ENCODE measurements at places on chromosomes 11 and 22. TPM values are rescaled to one million over a fixed set of nuclear protein-coding genes. Genes with fewer than 3 reads are reported as not detected.

Gene TEX12
- polyA plus RNA-seq, result 0.40 TPM

GRCh38 chr11:19953909-19954308 lies 206.4 kb downstream of the DBX1 start:
- peak; percentile 37 for DNase-seq
- peak overlapping the region; percentile 3 for H3K27ac ChIP-seq
- H3K4me1 ChIP-seq, result peaks cover 11% of the 10 kb centered on the region
- H3K4me3 ChIP-seq, result no peak overlapping the region

GRCh38 chr22:32512267-32512982 lies 37.8 kb downstream of the FBXO7 start:
- H3K4me1 ChIP-seq, result no peaks in the 10 kb centered on the region
- no peaks in the 10 kb centered on the region for H3K36me3 ChIP-seq
- H3K27me3 ChIP-seq, result no peaks in the 10 kb centered on the region
- H3K4me3 ChIP-seq, result no peak overlapping the region
- no peak for DNase-seq

GRCh38 chr11:43975629-43976028 lies 33.2 kb downstream of the C11orf96 start:
- no peaks in the 10 kb centered on the region for H3K36me3 ChIP-seq
- H3K27ac ChIP-seq, result no peak overlapping the region
- H3K4me3 ChIP-seq, result no peak overlapping the region
- H3K4me1 ChIP-seq, result no peaks in the 10 kb centered on the region
- H3K27me3 ChIP-seq, result no peaks in the 10 kb centered on the region
- DNase-seq, result no peak

Gene WNT11
- 64.0 TPM for polyA plus RNA-seq

GRCh38 chr11:121715405-121715804 lies 262.6 kb upstream of the SORL1-AS1 start:
- no peak for DNase-seq
- no peaks in the 10 kb centered on the region for H3K4me1 ChIP-seq
- H3K27me3 ChIP-seq, result no peaks in the 10 kb centered on the region
- H3K36me3 ChIP-seq, result no peaks in the 10 kb centered on the region

GRCh38 chr11:96167203-96167758 lies 175.7 kb downstream of the MAML2 start:
- H3K4me3 ChIP-seq, result no peak overlapping the region
- H3K36me3 ChIP-seq, result no peaks in the 10 kb centered on the region
- no peaks in the 10 kb centered on the region for H3K27me3 ChIP-seq
- no peak overlapping the region for H3K27ac ChIP-seq
- no peak for DNase-seq
- H3K4me1 ChIP-seq, result peaks cover 52% of the 10 kb centered on the region

- peak; percentile 85 for DNase-seq
- peak within 1 kb of the TSS; percentile 84 for H3K4me3 ChIP-seq
- H3K36me3 ChIP-seq, result no peaks in the 10 kb centered on the region
- no peaks in the 10 kb centered on the region for H3K27me3 ChIP-seq
- H3K4me1 ChIP-seq, result peaks cover 8% of the 10 kb centered on the region
Observed at GRCh38 chr22:20981787-20982562, at the start of gene LZTR1. TSS of gene LZTR1 (plus strand) at chr22:20982297. CDS start at chr22:20982372, 75 bp downstream.

DNA sequence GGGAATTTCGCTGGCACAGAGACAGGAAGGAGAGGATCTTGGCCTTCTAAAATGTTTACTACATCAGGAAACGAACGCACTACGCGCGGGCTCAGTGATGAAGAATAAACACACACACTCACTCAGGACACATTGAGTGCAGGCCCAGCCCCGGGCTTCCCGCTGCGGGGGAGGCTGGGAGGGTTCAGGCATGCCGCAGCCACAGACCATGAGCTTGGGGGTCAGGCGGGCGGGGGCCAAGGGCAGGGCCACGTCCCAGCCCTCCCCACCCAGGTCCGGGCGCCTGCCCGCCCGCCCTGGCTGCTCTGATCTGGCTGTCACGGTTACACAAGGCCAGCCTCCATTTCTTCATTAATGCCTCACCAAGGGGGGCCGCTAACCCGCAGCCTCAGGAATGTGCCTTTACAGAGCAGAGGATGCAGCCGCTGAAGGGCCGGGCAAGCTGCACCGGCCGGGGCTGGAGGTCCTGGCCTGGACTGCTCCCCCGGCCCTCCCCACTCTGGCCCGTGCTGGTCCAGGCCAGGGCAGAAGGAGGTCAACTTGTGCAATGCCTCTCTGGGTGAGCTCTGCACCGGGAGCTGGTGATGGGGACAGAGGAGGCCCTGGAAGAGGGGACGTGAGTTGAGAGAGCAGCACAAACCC lies 41.7 kb downstream of the IGF2 start:
- peaks cover 15% of the 10 kb centered on the region for H3K27me3 ChIP-seq
- peak; percentile 49 for DNase-seq
- H3K4me1 ChIP-seq, result peaks cover 11% of the 10 kb centered on the region
- H3K4me3 ChIP-seq, result no peak overlapping the region

- no peak for DNase-seq
- H3K27ac ChIP-seq, result no peak overlapping the region
- H3K4me3 ChIP-seq, result no peak overlapping the region
- no peaks in the 10 kb centered on the region for H3K27me3 ChIP-seq
Observed at GRCh38 chr22:19638282-19639015, 75.9 kb upstream of the SEPTIN5 start.

GRCh38 chr22:36022162-36022561 lies 6.5 kb downstream of the RBFOX2 start:
- peak overlapping the region; percentile 29 for H3K27ac ChIP-seq
- H3K4me3 ChIP-seq, result no peak overlapping the region
- H3K4me1 ChIP-seq, result peaks cover 21% of the 10 kb centered on the region
- H3K36me3 ChIP-seq, result no peaks in the 10 kb centered on the region
- no peak for DNase-seq

Gene CBY1
- polyA plus RNA-seq, result 56.6 TPM

GRCh38 chr11:131649856-131650255 lies 279.4 kb downstream of the NTM start:
- no peaks in the 10 kb centered on the region for H3K36me3 ChIP-seq
- H3K4me3 ChIP-seq, result no peak overlapping the region
- DNase-seq, result no peak
- H3K27me3 ChIP-seq, result no peaks in the 10 kb centered on the region
- H3K27ac ChIP-seq, result no peak overlapping the region

DNA sequence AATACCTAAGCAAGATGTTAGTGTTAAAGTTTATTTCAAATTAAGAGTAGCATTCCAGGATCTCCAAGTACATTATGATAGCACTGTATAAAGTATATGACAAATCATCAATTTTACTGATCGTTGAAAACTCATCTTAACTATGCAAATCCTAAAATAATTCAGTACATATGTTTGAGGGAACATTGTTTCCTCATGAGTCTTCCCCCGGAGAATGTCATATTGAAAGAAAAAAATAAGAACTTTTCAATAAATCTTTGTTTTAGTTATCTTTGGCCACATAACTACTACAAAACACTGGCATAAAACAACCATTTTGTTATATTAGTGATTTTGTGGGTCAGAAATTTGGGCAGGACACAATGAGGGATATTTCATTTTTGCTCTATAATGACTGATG lies 135.4 kb downstream of the METTL15 start:
- H3K4me1 ChIP-seq, result no peaks in the 10 kb centered on the region
- no peak overlapping the region for H3K27ac ChIP-seq
- no peaks in the 10 kb centered on the region for H3K27me3 ChIP-seq
- H3K4me3 ChIP-seq, result no peak overlapping the region
- H3K36me3 ChIP-seq, result no peaks in the 10 kb centered on the region

Gene APOBEC3F
- polyA plus RNA-seq, result 11.2 TPM

DNA sequence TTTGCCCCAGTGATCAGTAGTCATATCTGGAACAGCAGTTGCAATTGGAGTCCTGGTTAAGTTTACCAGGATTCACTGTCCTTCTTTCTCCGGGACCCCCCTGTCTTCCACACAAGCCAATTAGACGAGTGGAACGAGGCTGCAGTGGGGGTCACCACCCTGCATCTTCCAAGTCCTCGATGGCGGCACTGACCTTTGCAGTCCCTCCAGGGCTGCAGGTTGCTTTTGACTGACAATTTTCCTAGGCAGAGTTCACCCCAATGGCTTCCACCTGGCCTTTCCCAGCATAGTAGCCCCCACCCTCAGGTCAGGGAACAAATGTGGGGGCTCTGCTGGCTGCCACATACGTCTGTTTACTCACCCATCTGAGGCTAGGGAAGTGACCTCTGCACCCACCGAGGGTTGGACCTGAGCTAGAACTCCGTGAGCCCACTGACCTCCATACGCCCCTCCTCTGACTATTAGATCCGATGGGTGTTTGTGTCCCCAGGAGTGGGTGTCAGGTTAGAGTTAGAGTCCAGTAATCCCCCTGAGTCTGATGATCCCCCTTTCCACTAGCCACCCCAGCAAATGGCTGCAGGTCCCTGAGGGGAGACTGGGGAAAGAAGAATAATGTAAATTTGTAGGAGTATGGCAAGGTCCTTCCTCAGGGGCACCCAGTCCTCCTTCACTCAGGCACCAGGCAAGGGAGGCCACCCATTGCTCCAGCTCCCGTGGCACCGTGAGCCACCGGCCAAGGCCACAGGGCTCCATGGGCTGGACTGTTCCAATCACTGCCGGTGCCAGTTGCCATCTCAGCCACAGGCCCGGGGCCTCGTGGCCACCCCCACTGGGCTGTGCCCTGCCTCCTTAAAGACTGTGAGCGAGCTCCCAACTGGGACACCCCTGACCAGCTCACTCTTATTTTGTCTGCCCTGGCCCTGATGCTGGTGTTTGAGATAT lies 5.5 kb downstream of the C11orf21 start:
- H3K36me3 ChIP-seq, result no peaks in the 10 kb centered on the region
- no peaks in the 10 kb centered on the region for H3K27me3 ChIP-seq
- H3K27ac ChIP-seq, result no peak overlapping the region
- no peak for DNase-seq
- H3K4me3 ChIP-seq, result no peak overlapping the region

- no peaks in the 10 kb centered on the region for H3K36me3 ChIP-seq
- H3K27ac ChIP-seq, result peak overlapping the region; percentile 76
- H3K4me1 ChIP-seq, result peaks cover 33% of the 10 kb centered on the region
Observed at GRCh38 chr11:105181521-105181920, 42.0 kb upstream of the CARD18 start.

DNA sequence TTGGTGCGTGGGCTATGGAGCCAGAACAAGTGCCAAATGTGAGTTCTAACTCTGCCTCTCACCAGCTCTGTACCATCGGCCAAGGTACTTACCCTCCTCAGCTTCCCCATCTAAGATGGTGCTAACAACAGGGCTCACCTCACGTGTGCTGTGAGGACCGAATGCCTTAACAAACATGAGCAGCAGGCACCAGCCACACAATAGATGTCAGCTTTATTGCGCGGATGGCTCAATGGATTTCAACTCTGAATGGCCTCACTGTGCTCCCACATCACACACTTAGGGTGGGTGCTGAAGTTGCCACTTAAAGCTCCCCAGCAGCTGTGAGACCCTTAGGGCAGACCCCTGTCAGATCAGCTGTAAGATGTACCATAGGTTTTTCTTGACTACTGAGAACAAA lies 24.1 kb downstream of the RELT start:
- H3K27me3 ChIP-seq, result no peaks in the 10 kb centered on the region
- peaks cover 26% of the 10 kb centered on the region for H3K4me1 ChIP-seq
- no peak for DNase-seq
- H3K4me3 ChIP-seq, result no peak overlapping the region

GRCh38 chr11:36586543-36586942 lies 7.8 kb upstream of the IFTAP start:
- peaks cover 10% of the 10 kb centered on the region for H3K27me3 ChIP-seq
- no peak for DNase-seq
- no peak overlapping the region for H3K4me3 ChIP-seq

DNA sequence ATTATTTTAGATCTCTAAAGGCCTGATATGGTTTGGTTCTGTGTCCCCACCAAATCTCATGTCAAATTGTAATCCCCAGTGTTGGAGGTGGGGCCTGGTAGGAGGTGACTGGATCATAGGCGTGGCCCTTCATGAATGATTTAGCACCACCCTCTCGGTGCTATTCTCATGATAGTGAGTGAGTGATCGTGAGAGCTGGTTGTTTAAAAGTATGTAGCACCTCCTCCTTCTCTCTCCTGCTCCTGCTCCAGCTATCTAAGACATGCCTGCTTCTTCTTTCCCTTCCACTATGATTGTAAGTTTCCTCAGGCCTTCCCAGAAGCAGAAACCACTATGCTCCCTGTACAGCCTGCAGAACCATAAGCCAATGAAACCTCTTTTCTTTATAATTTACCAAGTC lies 114.1 kb downstream of the SERGEF start:
- no peak overlapping the region for H3K27ac ChIP-seq
- no peaks in the 10 kb centered on the region for H3K4me1 ChIP-seq
- no peaks in the 10 kb centered on the region for H3K36me3 ChIP-seq
- no peaks in the 10 kb centered on the region for H3K27me3 ChIP-seq

- no peaks in the 10 kb centered on the region for H3K4me1 ChIP-seq
- H3K4me3 ChIP-seq, result no peak overlapping the region
- H3K27me3 ChIP-seq, result no peaks in the 10 kb centered on the region
Observed at GRCh38 chr11:80331694-80332093, 890.9 kb upstream of the TENM4 start.

GRCh38 chr11:2583605-2583958 lies 116.2 kb downstream of the KCNQ1OT1 start:
- no peak for DNase-seq
- H3K4me3 ChIP-seq, result no peak overlapping the region

DNA sequence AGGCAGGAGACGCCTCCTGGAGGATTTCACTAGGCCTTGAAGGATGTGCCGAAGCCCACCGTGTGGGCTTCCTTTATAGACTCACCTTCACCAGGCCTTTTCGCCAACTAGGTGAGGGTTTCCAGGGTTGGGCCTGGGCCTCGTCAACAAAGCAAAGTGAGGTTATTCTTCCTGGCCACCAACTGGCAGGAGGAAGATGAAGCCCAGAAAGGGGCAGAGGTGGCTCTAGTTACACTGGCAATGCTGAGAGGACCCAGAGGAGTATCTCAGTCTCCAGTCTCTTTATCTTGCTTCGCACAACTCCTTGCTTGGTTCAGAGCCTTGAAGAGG lies 404 bp upstream of the RELT start:
- H3K27ac ChIP-seq, result peak overlapping the region; percentile 95
- H3K36me3 ChIP-seq, result no peaks in the 10 kb centered on the region
- H3K4me3 ChIP-seq, result peak overlapping the region; percentile 72
- no peak for DNase-seq

- H3K36me3 ChIP-seq, result no peaks in the 10 kb centered on the region
- no peak overlapping the region for H3K27ac ChIP-seq
- no peak for DNase-seq
Observed at GRCh38 chr11:44690651-44691050, 36.1 kb upstream of the TSPAN18 start.

DNA sequence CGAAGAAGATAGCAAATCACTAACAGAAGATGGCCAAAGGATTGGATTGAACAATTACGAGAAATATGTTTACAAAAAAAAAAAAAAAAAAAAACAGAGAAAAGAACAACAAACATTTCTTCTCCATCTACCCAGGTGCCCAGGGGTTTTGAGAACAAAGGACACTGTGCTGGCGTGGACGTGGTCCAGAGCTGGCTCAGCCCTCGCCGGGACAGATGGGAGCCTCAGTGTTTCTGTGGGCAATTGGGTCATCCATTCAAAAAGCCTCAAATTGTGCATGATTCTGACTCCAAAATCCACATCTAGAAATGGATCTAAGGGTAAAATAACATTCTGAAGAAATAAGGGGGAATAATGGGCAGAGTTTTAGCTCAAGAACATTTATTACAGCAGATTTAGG lies 63.1 kb downstream of the DHCR7 start:
- H3K4me3 ChIP-seq, result no peak overlapping the region
- no peak overlapping the region for H3K27ac ChIP-seq
- H3K4me1 ChIP-seq, result no peaks in the 10 kb centered on the region
- no peak for DNase-seq
- H3K27me3 ChIP-seq, result peaks cover 17% of the 10 kb centered on the region

All from left lung (tissue), 14 donors.